ENCODE measurements at places on chromosomes 4 and X. TPM values are rescaled to one million over a fixed set of nuclear protein-coding genes. Genes with fewer than 3 reads are reported as not detected.

GRCh38 chr4:176443117-176443516 is 123.4 kb downstream of the SPCS3 start:
- DNase-seq = no peak

DNA sequence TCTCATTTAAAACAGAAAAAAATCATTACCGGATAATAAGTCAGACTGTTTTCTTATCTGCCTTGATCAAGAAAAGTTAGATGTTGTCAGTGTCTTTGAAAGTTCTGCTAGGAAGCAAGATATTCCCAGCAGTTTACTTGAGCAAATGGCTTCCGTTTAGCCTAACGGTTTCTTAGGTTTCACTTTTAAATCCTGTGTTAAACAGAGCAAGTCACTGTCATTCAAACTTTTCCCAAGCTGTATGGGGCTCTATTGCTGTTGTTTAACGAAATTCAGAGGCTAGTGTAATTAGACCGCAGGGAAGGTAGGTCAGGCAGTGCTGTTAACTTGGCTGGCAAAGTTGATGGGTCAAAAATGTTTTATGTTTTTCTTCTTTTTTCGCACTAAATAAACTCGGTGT is 80.3 kb upstream of the NEIL3 start:
- DNase-seq = no peak

DNA sequence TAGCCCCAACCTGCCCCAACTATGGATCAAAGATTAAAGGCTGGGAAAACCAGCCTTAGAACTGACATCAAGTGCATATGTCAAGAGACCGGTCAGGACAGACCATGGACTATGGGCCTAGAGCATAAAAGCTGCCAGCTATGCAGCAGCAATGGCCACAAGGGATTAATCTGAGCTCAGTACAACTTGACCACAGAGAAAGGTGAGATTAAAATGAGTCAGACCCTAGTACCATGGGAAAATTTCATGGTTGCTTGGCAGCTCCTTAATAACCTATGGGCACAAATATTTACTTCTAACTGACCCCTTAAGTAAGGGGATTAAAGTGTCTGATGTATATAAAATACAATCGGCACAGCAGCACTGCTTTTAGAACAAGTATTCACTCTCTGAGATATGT is 54.4 kb downstream of the CBR4 start:
- no peak for DNase-seq

DNA sequence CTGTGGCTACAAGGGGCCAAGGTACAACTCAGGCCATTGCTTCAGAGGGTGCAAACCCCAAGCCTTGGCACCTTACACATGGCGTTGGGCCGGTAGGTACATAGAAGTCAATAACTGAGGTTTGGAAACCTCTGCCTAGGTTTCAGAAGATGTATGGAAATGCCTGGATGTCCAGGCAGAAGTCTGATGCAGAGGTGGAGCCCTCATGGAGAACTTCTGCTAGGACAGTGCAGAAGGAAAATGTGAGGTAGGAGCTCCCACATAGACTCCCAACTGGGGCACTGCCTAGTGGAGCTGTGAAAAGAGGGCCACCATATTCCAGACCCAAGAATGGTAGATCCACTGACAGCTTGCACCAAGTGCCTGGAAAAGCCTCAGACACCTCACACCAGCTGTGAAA is 92.1 kb upstream of the SFRP2 start:
- DNase-seq = no peak

FAM184B gene
- not detected for total RNA-seq

TSR2 gene
- total RNA-seq = 24.4 TPM

LSM6 gene
- total RNA-seq = 65.8 TPM

Measured in activated naive CD4-positive, alpha-beta T cell treated with anti-CD3 and anti-CD28 coated beads for 36 hours (primary cell).